NCI-H2081 treated with DMSO at 0.1 percent for 48 hours (cell line): ENCODE measurements at places on chromosomes 1 and 21.

DNA sequence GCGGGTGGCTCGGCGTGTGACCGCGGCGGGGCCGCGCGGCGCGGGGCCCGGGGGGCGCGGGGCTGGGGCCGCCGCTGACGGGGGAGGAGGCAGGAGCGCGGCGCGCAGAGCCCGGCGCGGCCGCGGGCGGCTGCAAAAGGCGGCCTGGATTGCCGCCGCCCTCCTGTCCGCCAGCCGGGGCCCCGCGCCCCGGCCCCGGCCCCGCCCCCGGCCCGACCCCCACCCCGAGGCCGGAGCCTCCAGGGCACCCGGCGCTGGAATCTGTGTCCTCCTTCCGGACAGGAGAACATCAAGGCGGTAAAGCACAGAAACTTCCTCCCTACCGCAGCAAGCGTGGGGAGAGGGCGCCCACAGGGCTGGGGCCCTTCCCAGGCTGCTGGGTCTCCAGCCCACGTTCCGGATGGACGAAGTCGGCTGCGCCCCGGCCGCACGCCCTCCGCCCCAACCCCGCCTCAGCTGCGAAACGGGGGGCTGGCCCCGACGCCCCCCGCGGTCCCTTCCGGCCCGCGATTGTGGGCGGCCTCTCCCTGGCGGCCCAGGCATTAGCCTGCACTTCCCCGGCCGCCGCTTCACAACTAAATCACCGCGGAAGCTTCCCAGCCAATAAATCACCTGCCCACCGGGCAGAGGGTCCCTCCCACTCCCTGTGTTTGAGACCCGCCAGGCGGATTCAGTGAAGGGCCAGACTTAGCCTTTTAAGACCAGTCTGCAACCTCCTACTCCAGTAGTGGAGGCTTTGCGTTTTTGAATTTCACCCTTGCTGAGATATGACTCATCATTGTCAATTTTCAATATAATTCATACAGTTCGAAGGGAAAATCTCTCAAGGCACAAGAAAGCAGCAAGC is 106.0 kb downstream of the SLC45A1 start:
- peak; percentile 19 for DNase-seq

DNA sequence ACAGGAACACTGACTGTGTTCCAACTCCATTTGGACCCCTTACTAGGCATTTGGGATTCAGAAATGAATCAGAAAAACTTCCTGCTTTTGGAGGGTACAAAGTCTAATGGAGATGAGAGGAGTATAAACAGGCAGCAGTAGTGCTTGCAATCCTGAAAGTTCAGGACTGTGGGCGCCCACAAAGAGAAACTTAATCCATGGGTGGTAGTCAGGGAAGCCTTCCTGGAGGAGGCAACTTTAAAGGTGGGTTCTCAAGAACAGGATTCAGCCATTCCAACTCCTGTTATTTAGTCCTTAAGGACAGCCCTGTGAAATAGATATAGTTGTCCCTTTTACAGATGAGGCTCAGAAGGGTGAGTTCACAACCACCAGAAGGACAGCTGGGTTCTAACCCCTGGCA is 2.0 kb upstream of the LDLRAP1 start:
- DNase-seq = no peak

- DNase-seq = no peak
These were observed 115.7 kb downstream of the PRDM16 start for GRCh38 chr1:3184666-3185065.

GRCh38 chr1:159884296-159884695 is 15.7 kb downstream of the CFAP45 start:
- DNase-seq = no peak

DNA sequence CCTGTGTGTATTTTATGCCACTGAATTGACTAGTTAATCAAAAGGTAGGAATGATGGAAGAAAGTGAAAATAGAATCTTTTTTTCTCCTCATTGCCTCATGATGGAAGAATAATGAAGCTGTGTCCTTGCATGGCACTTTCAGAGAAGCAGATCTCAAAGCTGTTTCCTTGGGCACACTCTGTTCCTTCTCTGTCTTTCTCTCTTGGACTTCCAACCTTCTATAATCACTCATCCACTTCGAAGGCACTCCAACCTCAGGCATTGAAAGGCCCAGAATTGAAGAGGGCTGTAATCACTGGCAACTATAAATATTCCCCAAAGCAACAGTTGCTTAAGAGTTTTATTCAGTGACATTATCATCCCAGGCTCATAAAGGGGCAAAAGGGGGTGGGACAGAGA is 31.1 kb upstream of the DNASE2B start:
- DNase-seq = no peak

DNA sequence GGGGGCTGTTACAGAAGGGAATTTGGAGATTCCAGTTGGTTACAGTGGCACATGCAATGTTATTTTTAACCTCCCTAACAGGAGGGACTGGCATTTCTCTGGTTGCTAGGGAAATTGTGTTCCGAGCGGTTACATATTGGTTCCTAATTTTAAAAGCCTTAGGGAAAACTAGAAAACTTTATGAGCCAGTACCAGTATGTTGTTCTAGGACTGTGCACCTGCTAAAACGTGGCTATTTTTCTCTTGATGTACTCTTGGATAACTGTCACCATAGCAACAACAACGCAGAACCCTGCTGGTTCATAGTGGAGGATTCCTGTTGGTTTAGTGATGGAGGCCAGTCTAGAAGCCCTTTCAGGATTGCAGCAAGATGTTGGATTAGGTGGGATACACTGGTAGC is 68.9 kb upstream of the PGBD5 start:
- DNase-seq = no peak

GRCh38 chr1:174996476-174996875 is 3.3 kb upstream of the CACYBP start:
- DNase-seq = no peak

DNA sequence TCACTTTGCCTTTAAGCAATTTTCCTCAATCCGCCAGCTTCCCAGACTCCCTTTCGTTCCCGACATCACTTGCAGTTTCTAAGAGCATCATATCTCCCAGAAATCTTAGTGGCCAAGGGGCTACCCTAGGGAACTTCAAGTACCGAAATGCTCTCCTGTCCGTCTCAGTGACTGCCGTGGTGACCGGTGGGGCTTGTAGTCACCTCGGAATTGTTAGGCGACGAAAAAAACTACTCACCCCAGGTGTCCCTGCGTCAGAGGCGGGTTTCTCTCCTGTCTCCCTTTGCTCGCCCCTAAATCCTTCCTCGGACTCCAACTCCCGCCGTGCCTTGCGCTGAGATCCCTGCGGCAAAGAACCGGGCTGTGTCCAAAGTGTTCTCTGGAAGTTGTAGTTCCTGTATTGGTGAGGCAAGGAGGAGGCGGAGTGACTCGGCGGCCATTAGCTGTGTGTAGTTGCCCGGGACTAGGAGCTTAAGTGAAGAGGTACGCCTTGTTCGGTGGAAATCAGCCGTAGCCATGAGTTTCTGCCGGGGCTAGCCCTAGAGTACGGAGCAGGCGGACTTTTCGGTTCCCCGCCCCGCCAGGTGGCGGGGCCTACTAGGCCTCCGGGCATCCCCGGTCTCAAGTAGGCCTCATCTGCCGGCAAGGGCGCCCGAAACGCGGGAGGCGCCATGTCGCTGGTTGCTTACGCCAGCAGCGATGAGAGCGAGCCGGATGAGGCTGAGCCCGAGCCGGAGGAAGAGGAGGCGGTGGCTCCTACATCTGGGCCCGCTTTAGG is at the start of gene PRCC:
TSS of gene PRCC (plus strand) at position 435 of the 778 bp plus-strand sequence. CDS start at position 672, 237 bp downstream.
- DNase-seq = peak; percentile 100

- DNase-seq = no peak
These were observed 4.0 kb downstream of the CFAP45 start for GRCh38 chr1:159895836-159896545.

- DNase-seq = no peak
These were observed 63.9 kb downstream of the OBSCN start for GRCh38 chr1:228271701-228272251.

DNA sequence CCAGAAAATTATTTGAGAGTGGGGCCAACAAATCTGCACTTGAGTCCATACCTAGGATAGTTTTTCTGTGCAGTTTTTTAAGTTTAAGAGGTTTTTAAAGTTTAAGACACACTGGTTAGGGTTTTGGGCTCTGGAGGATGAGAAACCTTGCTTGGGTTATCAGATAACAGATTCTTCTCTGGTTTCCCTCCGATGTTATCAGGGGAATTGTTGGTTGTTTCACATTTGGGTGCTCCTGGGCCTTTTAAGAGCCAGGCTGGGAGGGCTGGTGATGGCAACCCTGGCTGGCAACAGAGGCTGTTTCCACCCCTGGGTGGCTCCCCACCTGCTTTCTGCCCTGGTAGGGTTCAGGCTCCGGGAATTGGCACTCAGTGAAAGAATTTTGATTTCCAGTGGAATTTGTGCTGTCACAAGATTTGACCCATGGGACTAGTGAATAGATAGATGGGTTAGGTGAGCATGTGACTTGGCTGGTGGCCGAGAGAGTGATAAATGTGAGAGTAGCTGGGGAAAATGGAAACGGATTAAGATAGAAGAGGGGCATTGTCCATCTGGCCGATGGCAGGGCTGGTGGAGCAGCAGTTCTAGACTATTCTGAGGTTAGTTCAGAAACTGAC is 14.8 kb downstream of the VANGL1 start:
- DNase-seq = no peak

DNA sequence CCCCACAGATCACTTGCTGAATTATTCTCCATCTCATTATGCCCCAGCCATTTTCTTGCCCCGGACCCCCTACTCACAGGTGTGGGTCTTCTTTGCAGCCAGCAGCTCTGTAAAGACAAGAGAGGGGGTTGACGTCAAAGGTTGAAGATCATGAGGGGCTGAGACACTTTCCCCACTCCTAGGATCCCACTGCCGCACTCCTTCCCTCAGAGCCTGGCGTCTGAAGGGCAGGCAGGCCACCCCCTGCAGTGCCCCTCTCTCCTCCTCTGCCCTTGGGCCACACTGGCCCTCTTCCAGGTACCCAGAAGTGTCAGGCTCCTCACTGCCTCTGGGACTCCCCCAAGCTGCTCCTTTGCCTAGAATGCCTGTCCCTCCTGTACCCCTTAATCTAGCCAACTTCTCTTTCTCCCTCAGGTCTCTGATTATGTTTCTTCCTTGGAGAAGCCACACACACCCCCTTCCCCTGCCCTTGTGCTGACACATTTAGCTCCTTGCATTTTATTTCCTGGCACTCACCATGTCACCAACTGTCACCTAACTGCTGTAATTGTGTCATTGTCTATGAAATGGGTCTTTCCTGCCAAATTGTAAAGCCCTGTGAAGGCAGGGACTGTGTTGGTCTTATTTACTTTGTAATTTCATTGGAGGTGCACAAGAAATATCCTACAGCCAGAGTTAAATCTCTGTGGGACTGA is 2.1 kb downstream of the RORC start:
- DNase-seq = no peak

- no peak for DNase-seq
These were observed 59.4 kb downstream of the AXDND1 start for GRCh38 chr1:179425186-179425585.

DNA sequence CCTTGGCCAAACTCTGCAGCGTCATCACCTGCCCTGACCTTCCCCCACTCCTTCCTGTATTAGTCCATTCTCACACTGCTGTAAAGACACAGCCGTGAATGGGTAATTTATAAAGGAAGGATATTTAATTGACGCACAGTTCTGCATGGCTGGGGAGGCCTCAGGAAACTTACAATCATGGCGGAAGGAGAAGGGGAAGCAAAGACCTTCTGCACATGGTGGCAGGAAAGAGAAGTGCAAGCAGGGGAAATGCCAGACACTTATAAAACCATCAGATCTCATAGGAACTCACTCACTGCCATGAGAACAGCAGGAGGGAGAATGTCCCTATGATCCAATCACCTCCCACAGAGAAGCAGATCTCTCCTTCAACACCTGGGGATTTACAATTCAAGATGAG is 408.5 kb downstream of the PTPRU start:
- no peak for DNase-seq

GRCh38 chr1:85128316-85128715 is 72.5 kb downstream of the SYDE2 start:
- no peak for DNase-seq

DNA sequence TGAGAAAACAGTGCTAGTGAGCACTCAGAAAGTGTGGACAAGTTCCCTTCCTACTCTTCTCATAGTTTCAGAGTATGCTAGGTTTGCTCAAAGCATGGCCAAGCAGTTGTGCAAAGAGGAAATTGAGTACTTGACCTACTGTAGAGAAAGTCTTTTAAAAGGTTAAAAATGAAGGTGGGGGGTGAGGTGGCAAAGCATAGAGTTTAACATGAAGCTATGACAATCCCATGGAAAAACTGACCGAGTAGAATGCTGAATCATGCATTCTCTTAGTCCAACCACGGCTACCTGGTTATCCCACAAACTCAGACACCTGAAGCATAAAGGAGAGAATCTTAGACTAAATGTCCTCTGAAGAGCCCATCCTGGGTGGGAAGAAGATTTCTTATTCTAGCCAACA is 79.9 kb downstream of the PTPN14 start:
- DNase-seq = no peak

DNA sequence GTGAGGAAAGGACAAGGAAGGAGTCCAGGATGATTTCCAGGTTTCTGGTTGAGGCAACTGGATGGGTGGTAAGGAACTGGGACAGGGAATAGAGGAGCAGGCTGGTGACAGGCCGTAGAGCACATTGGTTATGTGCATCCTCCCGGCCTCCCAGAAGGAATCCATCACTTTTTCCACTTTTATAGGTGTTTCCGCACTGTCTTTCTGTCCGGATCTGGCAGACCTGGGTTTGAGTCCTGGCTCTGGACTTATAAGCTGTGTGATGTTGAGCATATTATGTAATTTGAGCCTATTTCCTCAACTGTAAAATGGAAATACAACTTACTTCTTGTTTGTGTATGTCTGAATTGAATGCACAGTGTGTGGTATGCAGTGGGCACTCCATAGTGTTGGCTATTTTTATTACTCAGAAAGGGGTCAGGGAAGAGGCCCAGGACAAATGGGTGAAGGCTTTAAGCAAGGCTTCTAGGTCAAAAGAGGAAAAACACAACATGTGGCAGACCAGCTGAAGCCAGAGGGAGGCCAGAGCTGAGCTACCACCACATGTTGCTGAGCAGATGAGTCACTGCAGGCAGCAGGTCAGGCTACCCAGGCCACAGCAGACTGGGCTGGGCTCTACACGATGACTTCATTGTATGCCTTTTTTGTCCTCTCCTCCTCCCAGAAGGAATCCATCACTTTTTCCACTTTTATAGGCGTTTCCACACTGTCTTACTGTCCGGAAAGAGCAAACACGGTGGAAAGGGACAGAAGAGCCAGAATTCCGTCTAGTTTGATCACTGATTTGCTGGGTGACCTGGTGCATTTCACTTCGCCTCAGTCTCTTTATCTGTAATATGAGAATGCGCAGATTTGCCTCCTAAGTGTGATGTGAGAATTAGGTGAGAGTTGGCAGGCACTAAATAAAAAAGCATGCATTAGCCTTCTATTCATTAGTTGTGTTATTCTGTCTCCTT is 791 bp upstream of the MAST2 start:
- DNase-seq = no peak
